Mammary epithelial cell (primary cell): ENCODE measurements at places on chromosomes 11 and 22. TPM values are rescaled to one million over a fixed set of nuclear protein-coding genes. Genes with fewer than 3 reads are reported as not detected.

The C11orf86 gene
- not detected in 2 replicates for total RNA-seq

DNA sequence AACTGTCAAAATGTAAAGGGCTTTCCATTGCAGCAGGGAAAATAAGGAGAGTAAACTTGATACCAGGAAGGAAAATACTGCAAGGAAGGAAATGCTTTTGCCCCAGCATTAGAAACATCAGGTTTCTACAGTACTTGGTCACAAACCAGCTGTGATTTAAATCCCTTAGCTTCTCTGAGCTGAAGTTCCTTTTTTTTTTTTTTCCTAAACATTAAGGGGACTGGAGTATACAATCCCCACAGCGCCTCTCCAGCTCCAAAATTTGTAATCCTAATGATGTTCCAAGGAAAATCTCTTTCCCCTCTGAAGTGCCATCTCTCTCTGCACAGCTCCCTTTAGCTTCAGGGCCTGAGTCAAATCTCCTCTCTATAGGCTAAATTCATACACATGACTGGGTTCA lies 220.5 kb upstream of the PITPNB start:
- DNase-seq, result no peak

- DNase-seq, result peak; percentile 45
Measured at GRCh38 chr11:134252346-134253187, 585 bp downstream of the THYN1 start.

GRCh38 chr22:30538280-30538679 lies 8.3 kb downstream of the SEC14L6 start:
- DNase-seq, result peak; percentile 54

The GSTT2B gene
- total RNA-seq, result 6.3 and 8.1 TPM in 2 replicates

GRCh38 chr11:110919241-110919922 lies 207.1 kb upstream of the ARHGAP20 start:
- DNase-seq, result no peak

GRCh38 chr11:36195496-36196354 lies 93.5 kb downstream of the COMMD9 start:
- DNase-seq, result no peak

The MAPK8IP1 gene
- 6.7 TPM for total RNA-seq

GRCh38 chr22:24706732-24707469 lies 67.6 kb downstream of the PIWIL3 start:
- DNase-seq, result no peak

DNA sequence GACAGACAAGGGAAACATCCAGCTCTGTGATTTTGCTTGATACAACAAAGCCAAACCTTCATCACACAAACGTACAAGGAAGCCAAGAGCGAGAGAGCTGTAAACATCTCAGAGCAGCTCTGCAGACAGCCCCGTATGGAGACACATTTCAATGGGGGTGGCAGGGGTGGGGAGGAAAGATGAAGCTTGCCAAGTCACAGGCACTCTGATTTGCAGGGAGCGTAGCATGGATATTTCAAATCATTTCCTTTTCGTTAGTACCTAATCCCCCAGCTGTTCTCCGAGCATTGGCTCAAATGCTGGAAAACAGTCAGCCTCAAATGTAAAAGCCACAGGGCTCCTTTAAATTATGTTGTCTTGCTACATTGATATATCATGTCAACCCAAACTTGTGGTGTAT lies 458.9 kb upstream of the CADM1 start:
- no peak for DNase-seq

DNA sequence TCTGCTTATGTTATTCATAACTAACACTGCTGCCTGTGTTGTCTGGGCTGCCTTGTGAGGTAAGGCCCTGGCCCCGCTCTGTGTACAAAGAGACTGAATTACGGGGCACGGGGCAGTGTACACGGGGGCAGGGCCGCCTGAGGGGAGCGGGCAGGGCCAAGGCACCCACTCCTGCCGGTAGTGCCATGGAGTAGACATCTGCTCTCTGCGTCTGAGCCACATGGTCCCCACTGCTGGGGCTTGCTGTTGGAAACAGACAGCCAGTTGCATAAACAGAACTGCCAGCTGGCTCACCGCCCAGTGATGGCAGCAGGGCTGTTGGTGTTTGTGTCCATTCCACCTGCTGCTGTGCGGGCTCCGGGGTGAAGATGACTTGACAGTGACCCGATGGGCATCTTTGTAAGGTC lies 19.8 kb downstream of the FAM118A start:
- DNase-seq, result no peak

- no peak for DNase-seq
Measured at GRCh38 chr11:91959411-91959810, 265.2 kb upstream of the FAT3 start.

DNA sequence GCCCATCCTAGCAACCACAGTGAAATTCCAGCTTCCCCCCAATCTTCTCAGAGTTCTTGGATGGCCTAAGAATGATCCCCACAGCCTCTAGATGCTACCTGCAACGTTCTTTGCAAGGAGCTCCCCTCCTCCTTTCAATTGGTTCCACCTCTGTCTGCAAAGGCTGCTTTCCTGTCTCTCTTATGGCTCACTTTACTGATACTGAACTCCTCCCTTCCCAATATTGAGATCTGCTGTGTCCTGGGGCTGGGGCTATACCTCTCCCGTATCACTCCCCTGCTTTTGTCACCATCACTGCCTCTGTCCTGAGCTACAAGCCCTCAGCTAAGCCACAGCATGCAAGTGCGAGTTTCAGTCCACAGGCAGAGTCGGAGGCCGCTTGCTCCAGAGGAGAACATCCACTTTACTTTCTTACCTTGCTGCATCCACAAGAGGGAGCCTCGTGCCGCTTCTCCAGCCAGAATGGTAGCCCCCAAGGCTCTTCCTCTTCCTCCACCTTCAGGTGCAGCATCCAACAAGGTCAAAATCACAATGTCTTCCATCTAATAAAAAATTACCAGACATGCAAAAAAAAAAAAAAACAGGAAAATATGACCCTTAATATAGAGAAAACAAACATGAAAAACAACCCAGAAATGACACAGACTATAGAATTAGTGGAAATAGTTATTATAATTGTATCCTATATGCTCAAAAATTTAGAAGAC lies 48.6 kb upstream of the TMEM45B start:
- DNase-seq, result peak; percentile 17

The PPARA gene
- total RNA-seq, result 10.3 TPM

GRCh38 chr11:69537126-69537525 lies 55.7 kb downstream of the LINC01488 start:
- no peak for DNase-seq

GRCh38 chr11:126317432-126317755 lies 13.5 kb downstream of the DCPS start:
- DNase-seq, result no peak

DNA sequence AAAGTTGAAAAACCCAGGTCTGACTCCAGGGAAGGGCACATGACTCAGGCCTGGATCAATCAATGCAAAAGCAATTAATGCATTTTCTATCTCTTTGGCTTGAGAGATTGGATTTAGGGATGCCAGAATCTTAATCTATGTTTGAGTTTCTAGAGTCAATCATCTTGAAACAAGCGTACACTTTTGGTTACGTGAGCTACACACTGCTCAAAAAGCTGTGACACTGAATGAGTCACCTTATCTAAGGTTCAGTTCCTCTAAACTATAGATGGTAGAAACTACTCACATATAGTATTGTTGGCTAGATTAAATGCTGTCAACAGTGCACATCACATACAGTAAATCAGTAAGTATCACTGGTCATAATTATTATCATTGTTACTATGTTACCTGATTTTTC lies 24.2 kb downstream of the MRE11 start:
- DNase-seq, result no peak

The CHST1 gene
- total RNA-seq, result 0.33 TPM

- no peak for DNase-seq
Measured at GRCh38 chr22:32623943-32624342, 149.3 kb downstream of the FBXO7 start.

DNA sequence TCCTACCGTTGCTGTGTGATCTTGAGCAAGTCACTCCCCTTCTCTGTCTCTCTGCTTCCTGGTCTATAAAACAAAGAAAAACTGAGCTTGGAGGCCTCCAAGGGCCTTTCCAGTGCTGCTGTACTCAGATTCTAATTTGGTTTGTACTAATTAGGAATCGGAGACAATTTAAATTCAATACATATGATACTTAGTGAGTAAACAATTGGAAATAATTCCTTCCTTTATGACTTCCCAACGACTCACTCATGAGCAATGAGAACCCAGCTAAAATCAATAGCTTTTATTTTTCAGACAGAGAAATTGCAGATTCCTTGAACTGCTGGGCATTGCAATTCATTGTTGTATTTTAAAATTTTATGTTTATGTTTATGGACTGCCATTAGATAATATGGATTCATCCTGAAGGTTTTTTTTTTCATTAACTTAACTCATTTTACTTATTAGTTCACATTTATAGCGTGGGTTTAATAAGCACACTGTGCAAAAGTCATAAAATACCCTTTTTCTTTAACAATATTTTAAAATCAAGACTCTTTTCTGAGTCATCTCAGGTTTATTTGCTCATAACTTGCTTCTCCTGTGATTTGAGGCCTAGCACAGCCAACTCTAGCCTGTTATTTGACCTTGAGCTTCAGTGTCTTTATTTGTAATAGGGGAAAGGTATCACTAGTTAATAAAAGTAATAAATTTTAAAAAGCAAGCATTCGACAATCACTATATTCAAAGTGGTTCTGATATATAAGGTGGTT lies 95.8 kb downstream of the TP53I11 start:
- DNase-seq, result no peak

DNA sequence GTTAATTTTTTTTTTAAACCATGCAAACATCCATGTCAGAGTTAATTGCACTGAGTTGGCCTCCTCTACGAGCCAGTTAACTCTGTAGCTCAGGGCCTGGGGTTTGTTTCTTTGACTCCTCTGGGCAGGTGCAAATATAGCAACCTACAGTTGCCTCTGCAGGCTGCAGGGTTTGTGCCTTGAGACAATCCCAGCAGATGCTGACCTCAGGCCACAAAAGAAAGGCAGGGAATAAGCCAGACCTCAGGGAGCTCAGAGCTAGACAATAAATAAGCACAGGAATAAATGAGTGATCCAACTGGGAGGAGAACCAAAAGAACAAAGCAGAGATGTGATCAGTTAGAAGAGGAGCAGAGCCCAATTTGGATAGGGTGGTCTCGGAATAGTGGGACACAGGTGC lies 390.8 kb downstream of the SHANK2 start:
- no peak for DNase-seq

- no peak for DNase-seq
Measured at GRCh38 chr11:6570691-6571427, 32.6 kb downstream of the RRP8 start.

DNA sequence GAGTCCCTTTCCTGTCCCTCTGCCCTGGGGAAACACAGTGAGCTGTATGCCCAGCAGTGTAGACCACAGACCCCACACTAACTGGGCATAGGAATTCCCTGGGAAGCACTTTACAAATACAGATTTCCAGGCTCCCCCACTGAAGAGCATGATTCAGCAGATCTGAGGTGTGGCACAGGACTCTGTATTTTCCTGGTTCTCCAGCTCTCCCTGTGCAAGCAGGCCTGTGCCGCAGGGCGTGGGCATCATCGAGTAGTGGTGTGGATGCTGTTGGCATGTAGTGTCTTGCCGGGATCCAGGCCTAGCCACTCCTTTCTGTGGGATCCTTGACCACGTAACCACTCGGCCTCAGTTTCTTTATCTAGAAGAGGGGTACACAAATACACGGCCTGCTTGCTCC lies 49.9 kb downstream of the GALNT18 start:
- no peak for DNase-seq

DNA sequence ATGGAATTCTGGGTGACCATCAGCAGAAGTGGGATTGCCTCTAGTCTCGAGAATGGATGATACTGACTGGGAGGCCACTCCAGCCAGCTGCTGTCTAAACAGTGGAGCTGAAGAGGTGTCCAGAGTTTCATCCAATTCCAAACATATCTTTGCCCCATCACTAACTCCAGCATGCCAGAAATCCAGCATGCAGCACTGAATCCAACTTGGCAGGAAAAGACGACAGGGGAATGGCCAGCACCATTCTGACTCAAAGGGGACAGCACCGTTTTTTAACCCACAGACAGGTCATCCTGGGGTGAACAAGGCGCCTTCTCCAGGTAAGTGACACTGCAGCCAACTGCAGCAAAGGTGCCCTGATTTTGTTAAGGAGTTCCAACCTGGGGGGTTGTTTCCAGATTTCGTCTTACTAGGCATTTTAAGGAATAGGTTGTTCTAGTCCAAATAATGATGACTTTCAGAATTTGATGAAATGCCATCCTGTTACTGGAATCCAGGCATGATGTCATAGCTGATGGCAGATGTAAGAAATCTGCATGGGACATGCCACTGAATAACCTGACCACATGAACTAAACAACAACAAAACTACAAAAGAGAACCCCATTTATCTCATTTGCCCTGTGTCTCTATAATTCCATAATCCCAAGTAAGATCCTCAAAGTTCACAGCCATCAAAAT lies 32.3 kb downstream of the FEZ1 start:
- DNase-seq, result no peak
